ENCODE measurements at places on chromosomes 12 and 14.
A peak's percentile ranks its signal among the peaks of the same experiment; 100 is the strongest.

DNA sequence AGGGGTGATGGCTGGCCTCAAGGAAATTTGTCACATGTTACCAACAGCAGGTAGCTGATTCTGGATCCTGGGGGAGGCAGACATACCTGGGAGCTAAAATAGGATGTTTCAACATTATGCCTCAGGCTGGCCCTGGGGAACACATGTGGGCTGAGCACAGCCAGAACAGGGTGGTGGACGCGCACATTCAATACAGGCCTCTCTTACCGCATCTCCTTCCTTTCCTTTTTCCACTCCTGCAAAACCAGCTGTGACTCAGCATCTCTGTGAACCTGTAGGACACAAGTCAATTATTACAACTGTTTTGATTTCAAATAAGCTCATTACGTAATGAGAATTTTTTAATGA, 61.0 kb downstream of the NT5DC3 start:
- no peak for DNase-seq

DNA sequence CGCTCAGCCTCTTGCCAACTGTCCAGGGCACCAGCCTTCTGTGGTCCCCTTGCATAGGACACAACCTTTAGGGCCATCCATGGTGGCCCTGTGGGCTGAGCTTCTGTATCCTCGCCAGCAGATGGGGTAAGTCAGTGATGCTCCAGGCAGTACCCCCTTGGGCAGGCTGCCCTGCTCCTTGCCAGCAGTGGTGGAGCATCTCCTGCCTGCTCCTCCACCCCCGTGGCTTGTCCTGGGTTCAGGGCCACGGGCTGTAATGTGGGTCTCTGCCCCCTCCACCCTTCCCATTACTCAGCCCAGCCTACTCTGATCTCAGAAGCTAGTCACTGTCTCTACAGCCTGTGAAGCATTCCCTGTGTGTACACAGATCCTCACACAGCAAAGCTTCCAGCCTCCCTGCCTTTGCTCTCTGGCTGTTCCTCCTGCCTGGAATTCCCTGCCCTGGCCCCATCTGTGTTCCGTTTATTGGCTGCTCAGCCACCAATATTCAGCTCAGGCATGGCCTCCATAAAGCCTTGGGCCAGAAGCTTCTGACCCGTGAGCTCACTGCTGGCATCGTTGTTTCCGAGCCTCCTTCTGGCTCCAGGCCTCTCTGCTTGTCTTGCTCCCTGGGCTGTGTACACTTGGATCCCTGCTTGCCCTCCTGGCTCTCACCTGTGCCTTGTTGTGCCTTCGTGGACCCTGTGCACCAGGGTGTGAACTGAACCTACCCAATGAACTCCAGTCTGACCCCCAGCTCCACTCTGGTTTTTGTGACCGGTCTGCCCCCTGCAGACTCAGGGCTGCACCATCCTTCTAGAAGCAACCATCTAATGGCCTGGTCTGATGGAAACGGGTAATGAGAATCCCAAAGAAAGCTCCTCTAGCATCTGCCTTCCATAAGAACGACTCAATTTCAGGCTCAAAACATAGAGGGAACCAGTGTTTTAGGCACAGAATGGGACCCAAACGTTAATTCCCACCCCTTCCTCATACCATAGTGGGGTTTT, 177.0 kb upstream of the PRMT8 start:
- DNase-seq: peak; percentile 19

DNA sequence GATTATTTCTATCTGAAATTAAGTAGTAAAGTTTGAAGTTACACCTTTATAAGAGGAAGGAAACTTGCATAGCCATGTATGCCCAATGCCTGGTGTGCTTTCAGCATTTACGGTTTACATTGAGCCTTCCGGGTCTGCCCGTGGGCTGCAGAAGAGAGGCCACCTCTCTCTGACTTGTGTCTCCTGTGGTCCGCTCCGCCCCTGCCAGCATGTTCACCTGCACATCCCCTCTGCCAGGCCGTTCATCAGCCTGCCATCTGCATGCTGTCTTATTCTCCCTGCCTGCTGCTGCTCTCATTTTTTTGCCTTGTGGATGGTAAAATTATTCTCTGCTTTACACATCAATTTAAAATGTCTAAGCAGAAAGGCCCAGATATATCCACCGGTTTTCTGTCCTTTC, 41.5 kb upstream of the DYNC1H1 start:
- DNase-seq: no peak

DNA sequence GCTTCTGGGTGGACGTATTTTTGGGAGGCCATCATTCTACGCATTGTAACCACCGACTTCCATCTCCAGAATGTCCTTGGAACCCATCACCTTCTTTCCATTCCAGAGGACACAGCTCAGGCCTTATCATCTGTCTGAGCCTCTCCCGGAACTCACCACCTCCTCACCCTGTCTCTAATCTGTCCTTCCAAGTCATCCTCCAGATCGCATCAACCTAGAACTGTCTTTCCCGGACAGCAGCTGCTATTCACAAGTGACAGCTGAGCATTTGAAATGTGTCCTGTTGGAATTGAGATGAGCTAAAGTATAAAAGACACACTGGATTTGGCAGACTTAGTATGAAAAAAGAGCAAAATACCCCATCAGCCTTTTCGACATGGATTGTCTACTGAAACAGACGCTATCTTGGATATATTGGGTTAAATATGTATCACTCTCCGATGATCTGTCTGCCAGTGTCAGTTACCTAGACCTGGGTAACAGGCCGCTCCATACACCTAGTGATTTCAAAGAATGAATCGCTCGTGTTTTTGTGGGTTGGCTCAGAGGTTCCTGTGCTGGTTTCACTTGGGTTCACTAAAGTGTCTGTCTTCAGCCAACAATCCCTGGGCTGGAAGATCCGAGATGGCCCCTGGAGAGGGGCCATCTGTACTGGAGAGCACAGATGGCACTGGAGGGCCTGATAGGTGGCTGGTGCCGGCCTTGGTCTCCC, 104.4 kb upstream of the RFLNA start:
- no peak for DNase-seq

DNA sequence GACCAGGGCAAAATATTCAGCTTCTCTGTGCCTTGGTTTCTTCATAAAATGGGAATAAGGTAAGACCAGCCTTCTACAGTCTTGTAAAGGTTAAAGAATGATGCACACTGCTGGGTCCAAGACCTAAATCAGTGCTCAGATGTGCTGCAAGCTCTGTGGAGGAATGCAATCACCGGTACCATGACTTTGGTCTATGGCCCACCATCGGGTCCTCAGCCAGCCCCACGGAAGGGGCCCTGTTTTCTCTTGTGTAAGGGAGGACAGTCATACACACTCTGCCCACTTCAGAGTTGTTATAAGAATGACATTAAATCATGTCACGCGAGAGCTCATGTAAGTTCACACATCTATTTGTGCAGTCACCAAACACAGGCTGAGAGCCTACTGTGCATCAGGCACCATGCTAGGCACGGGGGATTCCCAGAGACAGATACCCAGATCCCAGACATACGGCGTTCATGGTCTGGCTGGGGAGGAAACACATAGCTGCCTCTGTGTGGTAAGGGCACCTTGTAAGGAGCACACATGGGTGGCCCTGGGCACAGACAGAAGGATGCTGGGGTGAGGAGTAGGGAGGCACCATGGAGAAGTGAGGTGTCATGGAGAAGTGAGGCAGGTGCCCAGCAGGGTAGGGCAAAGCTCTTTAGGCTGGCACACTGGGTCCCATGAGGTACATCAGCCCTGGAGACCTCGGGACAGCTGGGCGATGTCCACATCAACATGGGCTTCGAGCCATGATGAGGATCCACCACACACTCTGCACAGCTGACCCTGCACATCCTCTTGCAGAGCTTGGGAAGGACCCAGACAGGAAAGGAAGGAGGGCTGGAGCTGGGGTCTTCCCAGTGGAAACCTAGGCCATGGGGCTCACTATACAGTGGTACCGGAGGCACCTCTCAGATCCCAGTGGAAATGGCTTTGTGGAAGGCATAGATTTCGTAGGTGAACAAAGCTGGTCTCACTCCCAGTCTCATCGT, 190.4 kb upstream of the DIO3 start:
- no peak for DNase-seq

DNA sequence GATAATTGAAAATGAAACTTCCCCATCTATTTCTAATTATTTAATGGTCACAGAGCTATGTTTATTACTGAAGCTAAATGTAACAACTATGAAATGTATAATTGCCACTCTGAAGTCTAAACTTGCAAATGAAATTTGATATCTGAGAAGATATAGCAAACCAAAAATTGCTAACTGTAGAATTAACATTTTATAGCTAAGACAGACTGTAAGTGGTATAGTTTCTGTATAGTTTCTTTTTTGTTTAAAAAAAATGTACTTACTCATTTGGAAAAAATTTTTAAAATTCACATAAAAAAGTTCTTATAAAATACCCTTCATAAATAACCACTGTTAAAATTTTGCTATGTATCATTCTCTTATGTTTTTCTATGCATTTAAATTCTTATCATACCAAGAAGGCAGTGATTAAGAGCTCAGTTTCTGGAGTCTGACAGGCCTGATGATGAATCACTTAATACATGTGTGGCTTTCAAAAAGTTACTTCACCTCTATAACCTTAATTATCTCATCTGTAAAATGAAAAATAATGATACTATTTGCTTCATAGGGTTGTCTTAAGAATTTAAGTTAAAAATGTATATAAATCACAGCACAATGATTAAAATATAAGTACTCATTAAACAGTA, 214.7 kb upstream of the GARIN2 start:
- no peak for DNase-seq

Data from NCI-H1417 (cell line).